ENCODE measurements at places on chromosomes 2 and 18.

GRCh38 chr2:11067221-11068078 lies 87.8 kb upstream of the SLC66A3 start:
- no peak for DNase-seq

- no peak for DNase-seq
Observed at GRCh38 chr2:71064754-71065621, 3.5 kb upstream of the NAGK start.

DNA sequence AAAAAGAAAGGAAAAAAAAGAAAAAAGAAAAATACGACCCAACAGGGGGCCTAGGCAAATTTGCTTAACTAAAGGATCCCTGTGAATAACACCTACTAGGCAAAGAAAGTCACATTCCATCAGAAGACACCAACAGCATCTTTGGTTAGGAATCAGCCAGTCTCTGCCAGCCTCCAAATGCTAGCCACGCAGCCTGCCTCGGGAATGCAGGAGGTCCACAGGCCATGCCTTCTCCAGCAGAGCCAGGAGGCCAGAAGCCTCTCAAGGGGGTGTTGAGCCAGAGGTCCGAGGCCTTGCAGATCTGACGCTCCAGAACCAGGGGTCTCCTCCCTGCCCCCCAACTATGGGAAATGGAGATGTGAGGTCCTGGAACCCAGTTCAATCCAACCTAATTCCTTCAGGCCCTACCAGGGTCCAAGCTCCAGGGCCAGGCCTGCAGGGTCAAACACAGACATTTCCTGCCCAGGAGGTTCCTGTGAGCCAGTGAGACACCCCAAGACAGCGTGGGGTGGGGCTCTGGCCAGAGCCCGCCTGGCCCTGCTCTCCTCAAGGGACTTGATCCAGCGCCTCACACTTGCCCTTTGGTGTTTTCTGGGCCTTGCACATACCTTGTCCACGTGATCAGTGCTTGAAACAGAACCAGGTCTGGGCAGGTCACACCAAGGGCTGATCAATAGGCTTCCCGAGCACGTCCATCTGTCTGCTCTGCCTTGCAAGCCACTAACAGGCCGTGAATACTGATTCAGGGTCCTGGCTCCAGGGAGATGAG lies 289.6 kb upstream of the ID2 start:
- no peak for DNase-seq

DNA sequence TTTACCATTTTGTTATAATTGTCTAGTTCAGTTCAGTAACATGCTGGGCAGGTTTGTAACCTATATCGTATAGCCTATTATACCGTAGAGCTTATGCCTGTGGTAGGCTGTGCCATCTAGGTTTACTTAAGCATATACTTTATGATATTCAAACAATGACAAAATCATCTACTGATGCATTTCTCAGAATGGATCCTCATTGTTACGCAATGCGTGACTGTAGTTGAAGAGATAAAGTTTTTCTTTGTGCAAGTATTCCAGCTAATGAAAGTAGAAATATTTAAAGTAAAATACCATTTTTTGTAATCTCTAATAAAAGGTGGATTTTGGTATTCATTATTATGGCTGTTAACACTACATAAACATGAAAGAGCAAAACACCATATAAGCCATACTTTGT lies 100.2 kb downstream of the LRRTM4 start:
- no peak for DNase-seq

- no peak for DNase-seq
Observed at GRCh38 chr2:207067473-207067872, 98.3 kb downstream of the KLF7 start.

DNA sequence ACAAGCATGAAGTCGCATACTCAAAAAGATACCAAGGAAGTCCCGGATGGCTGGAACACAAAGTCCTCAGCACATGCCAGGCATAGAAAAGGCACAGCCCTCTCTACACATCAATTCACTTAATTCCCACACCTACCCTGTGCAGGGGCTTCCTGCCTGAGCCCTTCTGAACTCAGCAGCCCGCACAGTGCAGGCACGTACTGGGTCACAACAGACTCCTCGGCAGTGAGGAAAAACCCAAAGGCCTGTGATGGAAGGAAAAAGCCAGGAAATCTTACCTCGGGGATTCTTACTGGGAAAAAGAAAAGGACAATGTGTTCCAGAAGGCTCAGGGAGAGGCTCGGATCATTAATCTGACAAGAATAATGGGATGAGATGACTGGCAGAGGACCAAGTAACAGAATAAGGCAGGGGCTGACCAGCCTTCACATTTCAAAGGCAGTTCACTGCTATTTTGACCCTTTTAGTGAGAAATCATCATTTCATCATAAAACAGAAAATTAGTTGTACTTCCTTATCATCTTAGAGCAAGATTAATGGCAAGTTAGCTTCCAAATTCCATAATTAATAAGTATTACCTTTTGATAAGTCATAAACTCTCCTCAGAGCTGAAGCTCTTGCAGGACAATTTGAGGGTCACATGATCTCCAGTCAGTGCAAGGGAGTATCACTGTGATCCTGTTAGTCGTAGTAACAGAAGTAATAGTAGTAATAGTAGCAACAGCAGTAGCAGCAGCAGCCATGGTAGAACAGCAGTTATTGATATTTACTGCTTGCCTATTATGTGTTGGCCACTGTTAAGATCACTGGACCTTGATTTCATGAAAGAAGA lies 87.4 kb downstream of the STK39 start:
- no peak for DNase-seq

- DNase-seq, result no peak
Observed at GRCh38 chr18:4587204-4587603, 132.1 kb upstream of the DLGAP1 start.

DNA sequence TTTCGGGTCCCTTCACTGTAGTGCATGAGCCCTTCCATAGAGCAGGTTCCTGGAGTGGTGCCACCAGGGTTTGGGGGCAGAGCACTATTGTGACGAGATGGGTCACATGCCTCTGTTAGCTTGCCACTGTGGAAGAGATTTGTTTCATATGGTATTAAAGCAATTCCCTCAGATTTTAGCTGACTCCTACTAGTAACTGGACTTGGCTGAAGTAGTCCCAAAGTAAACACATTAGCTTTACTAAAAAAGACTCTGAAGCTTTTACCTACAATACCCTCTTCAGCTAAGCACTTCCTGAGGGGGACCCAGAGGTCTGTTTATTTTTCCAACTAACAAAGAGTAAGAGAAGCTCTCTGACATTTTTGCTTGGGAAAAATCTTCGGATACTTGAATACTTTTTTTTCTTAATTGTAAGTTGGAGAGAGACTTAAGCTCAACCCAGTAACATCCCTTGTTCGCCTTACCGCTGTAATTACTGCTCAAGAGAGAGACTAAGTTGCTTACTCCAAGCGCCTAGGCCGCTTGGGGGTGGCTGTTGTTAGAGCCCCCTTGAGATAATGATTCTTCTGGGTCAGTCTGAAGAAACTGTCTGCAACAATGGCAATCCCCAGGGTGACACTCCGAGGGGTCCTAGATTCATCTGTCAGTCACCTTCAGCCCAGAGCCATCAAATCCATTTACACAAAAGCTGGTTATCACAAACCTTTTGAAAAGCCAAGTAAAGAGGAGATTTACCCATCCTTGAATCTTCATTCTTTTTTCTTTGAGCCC lies 177.4 kb downstream of the FIGN start:
- DNase-seq, result no peak

- DNase-seq, result no peak
Observed at GRCh38 chr2:152950126-152950525, 231.7 kb downstream of the ARL6IP6 start.

GRCh38 chr2:222837643-222838056 lies 23.2 kb upstream of the ACSL3 start:
- no peak for DNase-seq

GRCh38 chr2:8152392-8153257 lies 529.2 kb upstream of the ID2 start:
- DNase-seq, result no peak

DNA sequence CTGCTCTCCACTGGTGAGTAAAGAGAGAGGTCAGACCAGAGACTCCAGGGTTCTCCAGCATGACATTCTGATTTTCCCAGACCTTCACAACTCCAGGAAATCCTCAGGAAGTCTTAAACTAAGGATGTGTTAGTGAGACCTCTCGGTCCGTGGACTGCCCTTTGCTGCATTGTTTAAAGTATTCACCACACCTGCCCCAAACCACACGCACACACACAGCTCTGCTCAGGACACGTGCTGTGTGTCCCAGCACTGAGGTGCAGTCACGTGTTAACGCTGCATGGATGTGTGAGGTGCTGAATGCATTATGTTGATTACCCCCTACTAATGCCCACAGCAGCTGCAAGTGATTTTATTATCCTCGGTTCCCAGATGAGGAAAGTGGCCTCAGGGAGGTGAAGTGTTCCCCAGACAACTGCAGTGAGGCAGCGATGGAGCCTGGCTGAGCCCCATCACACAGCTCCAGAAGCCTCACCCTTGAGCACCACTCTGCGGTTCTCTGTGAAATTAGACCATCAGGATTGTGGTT lies 68.4 kb downstream of the TRAPPC12 start:
- no peak for DNase-seq

DNA sequence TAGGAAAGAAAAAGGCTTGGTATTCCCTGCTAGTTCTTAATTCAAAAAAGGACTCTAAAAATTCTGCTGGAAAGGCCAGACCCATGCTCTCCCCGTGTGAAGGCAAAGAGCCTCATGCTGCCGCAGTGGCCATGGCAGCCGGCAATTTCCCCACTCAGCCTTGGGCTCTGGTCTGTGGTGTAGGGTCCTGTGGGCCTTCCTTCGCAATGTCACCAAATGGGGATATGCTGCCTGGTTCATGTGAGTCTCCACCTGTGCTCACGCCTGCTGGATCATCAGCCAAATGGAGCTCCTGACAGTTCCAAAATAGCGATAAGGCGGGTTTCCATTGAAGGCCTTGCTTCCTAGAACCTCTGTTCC lies 282.8 kb upstream of the ATP5MC3 start:
- DNase-seq, result no peak

GRCh38 chr2:220590476-220590875 lies 963.0 kb downstream of the SLC4A3 start:
- DNase-seq, result no peak

DNA sequence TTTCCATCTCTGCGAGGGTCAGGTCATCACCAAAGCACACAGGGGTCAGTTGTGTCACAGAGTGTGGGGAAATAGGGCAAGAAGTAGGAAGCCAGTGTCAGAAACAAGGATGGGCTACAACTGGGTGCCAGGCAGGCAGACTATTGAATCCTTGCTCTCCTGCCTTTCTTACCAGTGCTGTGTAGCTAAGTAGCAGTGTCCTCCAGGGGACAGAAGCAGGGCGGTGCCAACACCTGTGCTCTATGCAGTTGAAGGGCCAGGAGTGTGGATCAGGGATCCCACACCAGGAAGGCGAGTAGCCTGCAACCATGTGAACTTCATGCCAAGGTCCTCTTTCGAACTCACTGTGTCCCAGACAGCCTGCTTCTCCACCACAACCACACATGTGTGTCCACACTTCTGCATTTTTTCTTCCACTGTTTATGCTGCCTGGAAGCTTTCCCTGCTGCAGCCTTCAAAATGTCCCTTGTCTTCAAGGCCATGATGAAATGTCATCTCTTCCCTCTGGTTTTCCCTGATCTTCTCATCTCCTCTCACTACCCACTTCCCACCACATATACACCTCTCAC lies 25.4 kb upstream of the REG3G start:
- DNase-seq, result no peak

DNA sequence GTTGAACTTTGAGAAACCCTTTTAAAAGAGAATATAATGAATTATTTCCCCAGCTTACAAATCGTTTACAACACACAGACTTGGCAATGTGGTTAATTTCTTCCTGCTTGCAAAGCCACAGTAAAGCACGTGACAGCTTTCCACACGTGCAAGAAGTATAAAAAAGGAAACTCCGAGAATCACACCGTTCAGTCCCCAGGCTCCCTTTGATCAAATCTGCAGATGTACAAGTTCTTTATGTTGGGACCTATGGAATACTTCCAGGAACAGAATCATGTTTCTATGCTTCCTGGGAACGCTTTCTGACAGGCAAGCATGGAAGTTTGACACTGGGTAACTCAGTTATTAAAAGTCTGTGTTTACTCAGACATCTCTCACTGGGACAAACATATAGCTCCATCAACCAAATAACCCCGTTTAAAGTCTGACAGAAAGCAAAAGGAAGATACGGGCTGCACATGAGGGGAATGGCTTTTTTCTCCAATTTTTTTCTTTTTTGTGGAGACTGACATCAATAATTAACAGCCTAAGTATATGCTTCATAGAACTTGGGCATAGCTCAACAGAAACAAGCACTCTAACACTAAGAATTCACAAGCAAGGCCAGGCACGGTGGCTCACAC lies 134.8 kb downstream of the EIPR1 start:
- DNase-seq, result no peak

DNA sequence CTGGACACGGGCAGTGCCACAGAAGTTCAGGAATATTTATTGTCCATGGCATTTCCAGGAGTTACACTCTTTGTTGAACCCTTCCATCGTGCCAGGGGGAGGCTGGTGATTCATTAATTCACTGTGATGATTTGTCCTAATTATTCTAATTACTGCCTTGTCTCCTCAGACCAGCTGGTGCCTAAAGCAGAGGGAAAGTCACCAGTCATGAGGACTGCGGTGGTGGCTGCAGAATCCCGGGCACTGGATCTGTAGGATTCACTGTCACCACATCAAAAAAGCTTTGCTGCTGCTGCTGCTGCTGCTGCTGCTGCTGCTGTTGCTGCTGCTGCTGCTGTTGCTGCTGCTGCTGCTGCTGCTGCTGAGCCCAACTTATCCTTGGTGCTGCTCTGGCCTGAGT lies 908.2 kb downstream of the TSN start:
- no peak for DNase-seq

GRCh38 chr2:165219481-165219880 lies 15.6 kb upstream of the SCN3A start:
- DNase-seq, result no peak

- DNase-seq, result no peak
Observed at GRCh38 chr2:174967691-174968260, 37.4 kb downstream of the CHN1 start.

GRCh38 chr2:190339394-190339793 lies 4.0 kb upstream of the INPP1 start:
- no peak for DNase-seq

- DNase-seq, result no peak
Observed at GRCh38 chr2:64289251-64289650, 145.0 kb upstream of the PELI1 start.

DNA sequence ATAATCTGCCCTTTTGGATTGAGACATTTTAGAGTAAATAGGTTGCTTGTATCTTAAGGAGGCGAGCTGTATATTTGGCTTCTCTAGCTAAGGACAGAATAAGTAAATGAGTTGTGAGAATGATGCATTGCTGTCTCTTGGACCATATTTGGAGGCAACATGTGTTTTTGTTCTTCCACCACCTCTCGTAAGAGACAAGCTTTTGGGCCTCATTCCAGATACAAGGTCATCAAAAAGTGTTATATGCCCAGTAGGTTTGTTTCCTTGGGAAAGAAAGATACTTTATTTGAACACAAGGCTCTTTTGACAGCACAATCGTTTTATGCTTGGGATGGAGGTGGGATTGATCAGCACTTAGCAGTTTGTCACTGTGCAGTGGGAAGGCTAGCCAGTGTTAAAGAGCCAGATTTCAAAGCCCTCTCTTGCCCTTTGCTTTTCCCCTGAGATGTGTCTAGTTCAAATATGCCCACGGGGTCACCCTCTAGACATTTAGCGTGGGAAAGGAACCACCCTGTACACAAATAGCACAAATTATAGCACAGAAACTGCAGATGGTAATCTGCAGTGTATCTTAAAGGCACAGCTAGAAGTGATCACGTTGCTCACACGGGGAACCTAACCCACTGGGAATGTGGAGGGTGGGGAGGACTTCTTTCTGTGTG lies 131.3 kb downstream of the MAP4K4 start:
- DNase-seq, result no peak

- no peak for DNase-seq
Observed at GRCh38 chr2:68263632-68264031, 11.3 kb upstream of the PPP3R1 start.

- peak; percentile 24 for DNase-seq
Observed at GRCh38 chr2:126527836-126528490, 128.0 kb upstream of the GYPC start.

Measured in smooth muscle cell of the brain vasculature (primary cell).